Suprapubic skin (tissue), 4 donors: ENCODE measurements at places on chromosomes 2 and 18.

GRCh38 chr2:98381494-98381893 is 35.2 kb downstream of the CNGA3 start:
- no peak for DNase-seq

DNA sequence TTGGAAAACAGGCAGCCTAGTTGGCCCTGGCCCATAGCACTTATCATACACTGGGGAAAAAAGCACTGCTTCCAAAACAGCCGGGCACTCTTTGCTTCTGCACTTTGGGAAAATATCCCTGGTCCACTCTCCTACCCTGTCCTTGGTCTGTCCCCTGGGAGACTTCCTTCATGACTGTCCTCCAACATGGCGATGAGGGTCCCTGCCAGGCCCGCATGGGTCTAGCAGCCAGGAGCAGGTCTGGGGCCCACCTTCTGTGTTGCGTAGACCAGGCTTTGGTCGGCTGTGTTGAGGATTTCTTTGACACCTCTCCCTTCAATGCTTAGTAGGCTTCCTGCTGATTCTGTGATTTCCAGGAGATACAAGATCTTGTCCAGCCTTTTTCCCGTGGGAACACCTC is 12.2 kb downstream of the KCNF1 start:
- DNase-seq, result no peak

DNA sequence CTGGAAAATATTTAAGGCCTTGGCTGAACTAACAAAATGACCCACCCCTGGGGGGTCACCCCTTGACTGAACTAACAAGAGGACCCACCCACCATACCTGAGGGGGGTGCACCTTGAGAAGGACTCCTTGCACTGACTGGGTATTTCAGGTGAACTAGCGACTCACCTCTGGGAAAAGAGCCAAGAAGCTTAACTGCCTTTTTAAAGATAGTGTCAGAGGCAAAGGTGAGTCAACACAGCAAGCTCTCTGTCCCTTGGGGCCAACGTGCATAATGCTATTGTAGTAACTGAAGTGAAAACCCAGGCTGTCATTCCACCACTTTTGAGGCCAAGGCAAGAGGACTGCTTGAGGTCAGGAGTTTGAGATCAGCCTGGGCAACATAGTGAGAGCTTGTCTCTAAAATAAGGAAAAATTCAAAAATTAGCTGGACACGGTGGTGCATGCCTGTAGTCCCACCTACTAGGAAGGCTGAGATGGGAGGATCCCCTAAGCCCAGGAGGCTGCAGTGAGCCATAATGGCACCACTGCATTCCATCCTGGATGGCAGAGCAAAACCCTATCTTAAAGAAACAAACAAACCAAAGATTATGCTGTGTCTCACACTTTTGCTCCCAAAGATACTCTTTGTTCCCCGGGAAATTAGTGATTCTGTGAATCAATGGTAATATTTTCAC is 36.4 kb upstream of the ZCCHC2 start:
- DNase-seq, result no peak

- DNase-seq, result no peak
These were observed 58.4 kb upstream of the WIPF1 start for GRCh38 chr2:174656035-174656434.

DNA sequence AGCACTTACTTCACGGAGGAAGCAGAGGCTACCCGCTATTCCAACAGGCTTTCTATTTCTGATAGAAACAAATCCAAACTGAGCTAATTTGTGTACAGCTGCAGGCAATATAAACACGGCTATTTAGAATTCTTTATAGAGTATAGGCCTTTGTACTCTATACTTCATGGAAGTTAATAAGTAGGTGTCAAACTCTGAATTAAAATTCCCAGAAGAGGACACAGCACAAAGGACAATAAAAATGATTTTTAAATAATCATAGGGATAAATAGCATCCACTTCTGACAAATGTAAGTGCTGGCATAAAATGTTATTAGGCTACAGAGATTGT is 261.5 kb downstream of the AFF3 start:
- DNase-seq, result no peak

DNA sequence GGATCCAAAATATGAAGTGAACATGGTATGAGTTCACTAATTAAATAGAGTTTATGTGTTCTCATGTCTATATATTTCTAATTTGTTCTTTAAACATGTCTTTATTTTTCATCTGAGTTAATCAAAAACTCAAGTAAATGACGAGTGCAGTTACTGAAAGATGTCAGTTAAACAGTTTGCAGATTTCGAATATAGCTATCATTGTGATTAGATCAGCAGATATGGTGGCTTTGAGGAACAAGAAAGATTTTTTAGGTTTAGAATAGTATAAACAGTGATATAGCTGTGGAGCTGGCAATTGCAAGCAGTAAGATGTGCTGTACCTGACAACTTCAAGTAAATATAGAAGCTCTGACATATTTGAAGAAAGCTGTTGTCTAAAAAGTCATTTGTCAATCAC is 49.7 kb downstream of the TANK start:
- DNase-seq, result no peak
